ENCODE measurements at places on chromosomes 16 and 17.

GRCh38 chr17:1785930-1786329 lies 24.1 kb downstream of the SERPINF1 start:
- DNase-seq = no peak

GRCh38 chr16:61812251-61812650 lies 224.0 kb downstream of the CDH8 start:
- no peak for DNase-seq

- no peak for DNase-seq
Observed at GRCh38 chr16:68246666-68247065, 1.5 kb downstream of the PLA2G15 start.

DNA sequence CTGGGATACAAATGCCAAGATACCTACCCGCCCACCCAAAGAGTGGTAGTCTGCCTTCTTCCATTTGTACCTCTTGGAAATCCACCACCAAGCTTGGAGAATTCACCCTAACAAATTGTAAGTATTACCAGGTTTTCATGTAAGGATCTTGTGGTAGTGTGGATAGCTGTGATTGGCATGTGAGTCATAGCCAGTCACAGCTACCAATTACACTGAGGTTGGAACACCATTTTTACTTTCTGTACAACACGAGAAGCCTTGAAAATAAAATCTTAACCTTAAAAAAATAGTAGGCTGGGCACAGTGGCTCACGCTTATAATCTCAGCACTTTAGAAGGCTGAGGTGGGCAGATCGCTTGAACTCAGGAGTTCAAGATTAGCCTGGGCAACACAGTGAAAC lies 18.5 kb upstream of the SLC35G3 start:
- no peak for DNase-seq

DNA sequence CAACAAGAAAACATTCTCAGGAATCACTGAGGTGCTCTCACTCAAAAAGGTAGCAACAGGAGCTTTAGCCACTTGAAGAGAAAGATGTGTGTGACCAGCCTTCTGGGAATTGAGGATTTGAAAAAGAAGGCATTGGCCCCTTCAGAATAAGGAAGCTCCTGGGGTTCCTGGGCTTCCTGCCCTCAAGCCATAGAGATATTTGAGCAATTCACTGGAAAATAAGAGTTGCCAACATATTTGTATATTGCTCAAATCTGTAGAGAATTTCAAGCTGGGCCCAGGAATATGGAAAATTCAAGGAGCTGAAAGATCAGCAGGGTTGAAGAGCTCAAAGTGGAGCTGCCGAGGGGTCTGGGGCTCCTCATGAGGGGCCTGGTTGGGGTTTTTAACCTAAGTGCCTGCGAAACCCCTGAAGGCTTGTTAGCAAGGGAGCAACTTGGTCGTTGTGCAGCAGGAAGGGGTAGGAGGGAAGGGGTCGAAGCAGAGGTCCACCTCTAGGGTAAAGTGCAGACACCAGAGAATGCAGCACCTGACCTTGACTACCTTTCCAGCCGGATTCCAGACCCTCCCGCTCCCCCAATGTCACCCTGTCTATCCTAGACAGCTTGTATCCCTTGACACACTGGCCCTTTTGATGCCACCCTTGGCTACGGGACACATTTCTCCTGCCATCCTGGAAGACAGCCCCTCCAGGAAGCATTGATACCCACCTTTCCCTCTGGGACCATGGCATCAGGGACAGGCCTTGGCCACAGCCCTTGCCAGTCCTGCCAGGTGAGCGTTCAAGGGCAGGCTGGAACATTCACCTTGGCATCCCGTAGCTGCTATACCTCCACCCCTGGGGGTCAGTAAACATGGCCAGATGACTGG lies 67.6 kb upstream of the SREBF1 start:
- DNase-seq = no peak

DNA sequence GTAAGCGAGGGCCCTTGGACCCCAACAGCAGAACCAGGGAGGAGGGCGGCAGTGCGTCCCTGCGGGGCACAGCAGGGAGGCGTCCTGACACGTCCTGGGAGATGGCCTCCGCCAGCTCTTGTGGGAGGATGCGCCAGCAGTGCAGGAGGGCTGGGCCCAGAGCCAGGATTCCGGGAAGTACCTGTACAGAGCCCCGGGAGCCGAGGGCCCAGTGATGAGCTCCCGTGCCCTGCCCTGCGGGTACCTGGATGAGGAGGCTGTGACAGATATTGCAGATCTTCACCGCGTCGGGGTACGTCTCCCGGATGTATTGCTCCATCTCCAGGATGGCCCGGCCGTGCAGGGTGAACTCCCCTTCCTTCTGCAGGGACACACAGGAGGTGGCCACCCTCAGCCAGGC lies 23.1 kb downstream of the KDM8 start:
- DNase-seq = no peak

- DNase-seq = no peak
Observed at GRCh38 chr16:9602189-9602588, 510.7 kb downstream of the HAPSTR1 start.

GRCh38 chr17:76048711-76049110 lies 21.6 kb upstream of the EVPL start:
- no peak for DNase-seq

GRCh38 chr17:32523017-32523680 lies 36.4 kb downstream of the CDK5R1 start:
- no peak for DNase-seq

DNA sequence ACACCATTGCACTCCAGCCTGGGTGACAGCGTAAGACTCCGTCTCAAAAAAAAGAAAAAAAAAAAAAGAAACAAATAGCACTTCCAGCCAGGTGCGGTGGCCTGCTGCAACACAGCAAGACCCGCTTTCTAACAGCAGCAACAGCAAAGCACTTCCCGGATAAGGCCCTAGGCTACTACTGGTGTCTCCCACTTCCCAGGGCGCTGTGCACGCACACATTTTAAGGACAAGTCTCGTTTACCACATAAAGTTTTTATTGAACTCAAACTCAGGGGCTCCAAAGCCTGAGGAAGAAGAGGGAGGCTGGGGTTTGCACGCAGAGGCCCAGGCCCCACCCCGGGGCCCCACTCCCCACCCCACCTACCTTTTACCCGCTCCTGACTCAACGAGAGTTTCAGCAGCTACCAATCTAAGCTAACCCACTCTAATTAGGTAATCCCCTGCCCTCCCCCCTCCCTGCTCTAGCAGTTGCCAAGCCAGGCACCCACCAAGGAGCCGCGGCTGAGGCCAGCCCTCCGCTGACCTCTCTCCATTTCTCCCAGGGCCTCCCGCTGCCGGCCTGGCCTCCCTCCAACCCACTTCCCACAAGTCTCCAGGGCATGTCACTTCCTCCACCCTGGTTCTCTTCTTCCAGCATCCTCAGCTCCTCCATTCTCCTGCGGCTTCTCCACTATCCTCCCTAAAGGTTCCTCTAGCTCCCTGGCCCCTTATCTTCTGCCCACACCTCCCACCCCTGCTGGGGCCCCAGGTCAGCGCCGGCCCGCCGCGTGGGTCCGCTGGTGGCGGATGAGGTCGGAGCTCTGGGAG lies 2.4 kb downstream of the ZNF768 start:
- DNase-seq = no peak

DNA sequence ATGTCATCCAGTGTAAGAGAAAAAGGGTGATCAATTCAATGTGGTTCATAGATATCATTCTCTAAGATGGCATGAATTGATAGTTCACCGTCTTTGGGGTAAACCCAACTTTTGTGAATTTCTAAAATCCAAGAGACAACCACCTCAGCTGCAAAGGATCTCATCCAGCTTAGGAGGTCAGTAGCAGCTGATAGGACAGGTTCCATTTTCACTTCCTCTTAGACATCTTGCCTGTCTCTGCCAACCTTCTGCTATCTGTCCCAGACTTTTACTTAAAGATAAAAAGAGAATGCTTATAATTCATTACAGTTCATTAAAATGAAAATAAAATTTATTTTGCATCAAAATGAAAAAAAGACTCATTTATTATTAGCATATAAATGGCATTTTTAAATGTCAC lies 468.2 kb downstream of the XYLT1 start:
- DNase-seq = no peak

- DNase-seq = no peak
Observed at GRCh38 chr17:1315891-1316403, 36.5 kb downstream of the TRARG1 start.

GRCh38 chr16:74290356-74290755 lies 6.3 kb upstream of the PSMD7 start:
- DNase-seq = no peak

DNA sequence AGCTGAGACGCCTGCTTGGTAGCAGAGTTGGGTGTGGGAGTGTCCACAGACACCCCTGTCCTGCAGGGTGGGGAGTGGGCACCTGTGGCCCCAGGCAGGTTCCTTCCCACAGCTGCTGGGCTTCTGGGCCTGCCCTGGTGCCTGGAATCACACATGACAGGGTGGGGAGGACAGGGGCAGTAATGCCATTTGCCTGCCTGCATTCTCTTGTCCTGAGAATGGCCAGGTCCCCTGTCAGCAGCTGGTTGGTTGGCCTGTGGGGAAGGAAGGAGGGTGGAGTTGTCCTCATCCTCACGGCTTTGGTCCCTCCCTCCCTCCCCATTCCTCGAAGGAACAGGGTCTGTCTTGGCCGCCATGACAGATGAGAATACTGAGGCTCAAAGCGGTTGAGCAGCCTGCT lies 5.2 kb downstream of the PRSS53 start:
- DNase-seq = no peak

DNA sequence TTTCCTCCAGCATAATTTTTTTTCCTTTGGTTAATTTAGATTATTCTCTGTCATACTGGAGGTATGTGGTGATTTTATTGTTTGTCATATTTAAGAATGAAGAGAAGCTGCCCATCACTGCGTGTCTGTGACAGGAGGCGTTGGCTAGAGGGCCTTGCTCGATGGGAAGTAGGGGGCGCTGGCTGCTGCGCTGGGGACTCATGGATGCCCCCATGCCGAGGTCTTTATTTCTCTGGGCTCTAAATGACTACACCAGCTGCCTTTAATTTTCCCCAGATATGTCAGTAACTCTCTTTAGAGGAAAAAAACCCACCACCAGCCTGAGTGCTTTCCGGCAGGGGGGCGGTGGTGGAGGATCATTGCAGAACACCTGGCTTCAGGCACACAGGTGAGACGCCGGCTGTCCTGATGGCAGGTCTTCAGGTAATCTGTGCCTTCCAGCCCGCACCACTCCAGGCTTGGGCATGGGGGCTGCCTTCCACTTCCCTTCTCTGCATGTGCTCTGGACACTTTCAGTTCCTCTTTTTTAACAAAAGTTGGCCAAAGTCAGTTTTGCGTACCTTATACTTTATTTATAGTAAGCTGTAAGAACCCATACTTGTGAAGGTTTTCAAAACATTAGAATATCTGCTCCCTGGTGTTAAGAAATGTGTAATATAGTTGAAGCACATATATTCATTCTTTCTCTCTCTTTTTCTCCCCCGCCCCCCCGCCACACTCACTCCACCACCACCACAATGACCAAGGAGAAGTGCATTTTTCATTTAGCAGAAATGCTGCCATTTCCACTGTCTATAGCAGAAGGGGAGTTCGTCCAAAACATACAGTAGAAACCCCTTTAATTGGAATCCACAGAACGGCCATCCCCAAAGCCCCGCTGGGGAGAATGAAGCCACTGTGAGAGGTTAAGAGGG lies 192.7 kb downstream of the RPTOR start:
- no peak for DNase-seq

DNA sequence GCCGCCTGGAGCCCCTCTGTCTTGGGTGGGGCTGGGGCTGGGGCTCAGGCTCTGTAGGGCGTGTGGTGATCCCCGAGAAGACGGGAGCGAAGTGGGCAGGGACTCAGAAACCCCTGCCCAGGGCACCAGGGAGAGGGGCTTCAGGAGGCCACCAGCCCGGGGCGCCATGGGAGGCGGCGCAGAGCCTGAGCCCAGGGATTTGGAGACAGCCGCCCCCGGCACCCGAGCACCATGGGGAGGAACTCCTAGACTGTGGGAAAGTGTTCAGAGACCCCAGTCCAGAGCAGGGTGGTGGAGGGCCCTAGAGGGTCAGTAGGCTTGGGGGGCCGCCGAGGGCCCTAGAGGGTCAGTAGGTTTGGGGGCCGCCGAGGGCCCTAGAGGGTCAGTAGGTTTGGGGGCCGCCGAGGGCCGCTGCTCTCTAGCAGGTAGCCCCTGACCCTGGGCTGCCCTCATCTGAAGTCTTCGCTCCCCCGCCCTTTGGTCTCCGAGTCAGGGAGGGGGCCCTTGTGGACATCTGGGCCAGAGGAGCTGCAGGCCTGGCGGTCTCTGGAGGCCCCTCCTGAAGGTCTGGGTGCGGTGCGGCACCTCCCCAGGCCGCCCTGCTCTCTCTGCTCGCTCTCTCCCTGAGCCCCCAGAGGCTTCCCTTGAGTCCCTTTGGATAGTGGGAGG lies 734 bp downstream of the ARHGDIG start:
- DNase-seq = no peak

- DNase-seq = no peak
Observed at GRCh38 chr17:27376637-27377547, 79.4 kb upstream of the KSR1 start.

DNA sequence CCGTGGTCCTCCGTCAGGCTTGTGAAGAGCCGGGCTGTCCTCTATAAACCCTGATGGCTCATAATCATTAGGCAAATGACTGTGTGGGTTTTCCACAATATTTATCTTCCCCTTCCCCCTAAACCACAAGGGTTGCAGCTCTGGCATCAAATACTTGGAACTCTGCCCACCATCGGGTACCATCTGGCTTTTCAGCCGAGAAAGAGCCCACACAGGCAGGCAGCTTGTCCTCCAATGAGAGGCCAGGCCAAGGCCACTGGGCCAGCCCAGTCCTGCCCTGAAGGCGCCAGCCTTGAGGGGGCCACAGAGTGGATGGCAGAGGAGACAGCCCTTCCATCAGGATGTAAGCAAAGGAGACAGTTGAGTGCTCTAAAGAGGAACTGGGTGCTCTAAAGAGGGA lies 31.8 kb upstream of the NAT9 start:
- no peak for DNase-seq

DNA sequence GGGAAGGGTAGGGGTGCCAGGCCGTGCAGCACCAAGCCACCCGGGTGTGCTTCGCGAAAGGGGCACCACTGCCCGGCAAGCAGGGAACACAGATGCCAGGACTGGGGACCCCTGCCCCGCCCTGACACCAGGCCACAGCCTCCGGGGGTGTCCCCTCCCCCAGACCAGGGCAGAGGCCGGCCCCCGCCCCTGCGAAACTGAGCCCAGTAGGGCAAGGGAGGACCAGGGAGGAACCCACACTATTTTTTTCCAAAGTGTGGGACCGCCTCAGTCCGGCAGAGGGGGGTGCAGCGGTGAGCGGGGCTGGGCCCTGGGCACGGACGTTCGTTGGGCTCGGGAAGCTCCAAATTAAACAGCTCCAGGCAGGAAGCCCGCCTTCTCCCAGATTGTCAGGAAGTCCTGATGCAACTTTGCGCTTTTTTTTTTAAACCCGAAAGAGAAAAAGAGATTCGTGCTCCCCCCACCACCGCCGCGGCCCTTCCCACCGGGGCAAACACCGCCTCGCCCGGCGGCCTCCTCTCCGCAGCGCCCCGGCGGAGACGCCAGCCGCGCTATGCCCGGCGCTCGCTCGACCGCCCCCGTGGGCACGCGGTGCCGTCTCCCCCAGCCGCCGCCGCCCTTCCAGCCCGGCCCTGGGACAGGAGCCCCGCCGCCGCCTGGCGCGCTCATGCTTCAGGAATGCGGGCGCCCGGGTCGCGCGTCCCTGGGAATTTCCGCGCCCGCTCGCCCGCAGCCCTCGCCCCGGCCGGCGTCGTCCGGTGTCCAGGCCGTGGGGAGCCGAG lies 755 bp downstream of the PIEZO1 start:
- DNase-seq = no peak
